ENCODE measurements at places on chromosomes 4 and X.

- DNase-seq = no peak
Measured at GRCh38 chr4:7519638-7520376, 85.1 kb upstream of the PSAPL1 start.

GRCh38 chr4:110540982-110541451 lies 65.1 kb downstream of the ENPEP start:
- no peak for DNase-seq

GRCh38 chr4:172778583-172778982 lies 390.0 kb upstream of the GALNT7 start:
- no peak for DNase-seq

DNA sequence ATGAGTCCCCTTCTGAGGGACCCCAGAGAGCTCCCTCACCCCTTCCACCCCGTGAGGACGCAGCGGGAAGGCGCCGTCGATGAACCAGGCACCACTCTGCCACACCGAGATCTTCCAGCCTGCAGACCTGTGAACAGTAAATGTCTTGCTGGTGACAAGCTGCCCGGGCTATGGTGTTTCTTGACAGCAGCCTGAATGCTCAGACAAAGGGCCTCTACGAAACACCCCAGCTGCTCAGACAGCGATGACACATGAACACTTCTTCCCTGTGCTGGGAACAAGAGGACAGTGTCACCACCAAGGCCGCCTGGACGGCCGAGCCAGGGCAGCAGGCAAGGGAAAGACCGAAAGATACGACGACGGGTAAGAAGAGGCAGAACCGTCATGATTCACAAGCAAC lies 30.6 kb upstream of the GTPBP6 start:
- DNase-seq = no peak

DNA sequence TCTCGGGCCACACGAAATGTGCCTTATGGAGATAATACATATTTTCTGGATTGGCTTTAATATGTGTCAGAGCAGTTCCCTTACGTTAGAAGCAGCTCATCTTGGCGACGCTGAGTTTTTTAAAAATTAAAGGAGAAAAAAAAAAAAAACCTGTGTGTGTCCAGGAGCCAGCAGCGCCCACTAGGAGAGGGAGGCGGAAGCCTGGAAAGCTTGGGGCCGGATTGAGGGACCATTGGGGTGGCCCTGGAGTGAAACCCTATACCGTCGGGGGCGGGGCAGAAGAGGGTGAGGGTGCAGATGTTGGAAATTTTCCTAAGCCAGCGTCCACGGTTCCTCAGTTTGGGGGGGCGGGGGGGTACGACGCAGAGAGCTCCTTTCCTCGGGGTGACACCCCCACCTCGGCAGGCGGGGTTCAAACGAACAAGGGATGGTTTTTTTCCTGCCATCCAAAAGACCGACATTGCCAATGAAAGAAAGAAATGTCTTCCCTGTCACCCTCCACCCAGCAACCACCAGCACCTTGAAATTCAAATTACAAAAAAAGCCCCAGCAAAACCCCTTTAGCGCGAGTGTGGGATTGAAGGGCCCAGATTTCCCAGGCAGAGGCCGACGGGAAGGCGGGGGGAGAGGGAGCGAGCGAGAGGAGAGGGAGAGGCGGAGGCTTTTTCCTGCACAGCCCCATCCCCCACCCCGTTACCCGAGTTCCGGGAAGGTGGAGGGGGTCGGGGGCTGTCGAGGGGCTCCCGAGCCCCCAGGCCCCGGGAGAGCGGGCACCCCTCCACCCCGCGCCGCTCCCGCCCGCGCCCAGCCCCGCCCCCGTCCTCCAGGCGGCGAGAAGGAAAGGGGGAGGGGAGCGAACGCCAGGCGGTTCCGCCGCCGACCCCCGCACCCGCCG lies 859 bp downstream of the SMARCA1 start:
- peak; percentile 70 for DNase-seq

DNA sequence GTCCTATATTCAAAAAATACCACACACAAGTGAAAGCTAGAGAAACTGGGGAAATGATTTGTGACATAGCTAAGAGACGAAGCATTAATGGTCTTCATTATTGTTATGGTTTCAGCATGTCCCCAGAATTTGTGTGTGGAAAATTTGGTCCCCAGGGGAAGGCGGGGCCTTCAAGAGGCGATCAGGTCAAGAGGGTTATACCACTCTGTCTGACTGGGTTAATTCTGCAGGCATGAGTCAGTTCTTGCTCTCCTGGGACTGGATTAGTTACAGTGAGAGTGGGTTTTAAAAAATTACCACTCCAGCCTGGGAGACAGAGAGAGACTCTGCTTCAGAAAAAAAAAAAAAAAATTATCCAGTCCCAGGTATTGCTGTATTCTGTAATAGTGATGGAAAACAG lies 2.1 kb upstream of the MTNR1A start:
- no peak for DNase-seq

DNA sequence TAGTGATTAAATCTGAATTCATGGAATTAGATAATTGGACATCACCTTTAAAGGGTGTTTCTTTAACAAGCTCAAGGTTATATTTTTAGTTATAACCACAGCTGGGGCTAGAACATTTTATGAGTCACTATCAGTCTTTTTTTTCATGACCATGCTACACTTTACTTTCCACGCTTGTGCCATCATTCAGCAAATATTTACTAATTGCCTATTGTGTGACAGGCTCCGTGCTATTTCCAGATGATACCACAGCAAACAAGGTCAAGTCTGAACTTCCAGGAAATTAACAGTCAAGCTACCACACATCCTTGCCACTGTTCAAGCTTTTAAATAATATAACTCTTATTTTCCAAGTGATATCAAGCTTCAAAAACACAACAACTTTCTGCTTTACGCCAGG lies 16.5 kb downstream of the SPANXN3 start:
- DNase-seq = no peak

DNA sequence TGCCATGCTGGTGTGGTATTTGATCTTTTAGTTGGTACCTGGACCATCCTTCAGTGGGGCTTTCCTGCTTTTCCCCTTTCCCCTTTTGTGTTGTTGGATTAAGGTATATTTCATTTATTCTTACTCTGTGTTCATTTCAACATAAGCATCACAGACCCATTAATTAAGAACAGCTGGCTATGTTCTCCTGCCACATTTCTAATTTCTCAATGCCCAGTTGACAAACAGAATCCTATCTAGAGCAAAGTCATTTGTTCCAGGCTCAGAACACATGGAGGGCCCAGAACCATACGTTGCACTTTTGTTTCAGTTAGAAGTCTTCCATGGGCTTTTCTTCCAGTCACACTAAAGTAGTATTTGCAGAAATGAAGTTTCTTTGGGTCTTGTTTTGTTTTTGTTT lies 46.1 kb upstream of the EOLA2 start:
- no peak for DNase-seq
